NCI-H1436 treated with DMSO at 0.1 percent for 48 hours (cell line): ENCODE measurements at places on chromosomes 1 and 21.
A peak's percentile ranks its signal among the peaks of the same experiment; 100 is the strongest.

DNA sequence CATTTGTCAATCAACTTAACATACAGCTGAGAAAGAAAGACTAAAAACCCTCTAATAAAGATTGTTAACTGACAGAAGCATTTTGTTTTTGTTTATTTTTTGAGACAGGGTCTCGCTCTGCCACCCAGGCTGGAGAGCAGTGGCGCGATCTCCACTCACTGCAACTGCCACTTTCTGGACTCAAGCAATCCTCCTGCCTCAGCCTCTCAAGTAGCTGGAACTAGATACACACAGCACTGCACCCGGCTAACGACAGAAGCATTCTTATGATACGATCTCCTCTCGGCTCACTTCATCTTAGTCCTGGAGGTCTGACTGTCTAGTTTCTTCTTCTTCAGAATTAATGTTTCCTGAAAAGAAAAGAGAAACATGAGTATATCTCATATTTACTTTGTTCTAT lies 23.5 kb downstream of the RSPH1 start:
- DNase-seq = no peak

- DNase-seq = no peak
Measured at GRCh38 chr1:106952776-106953175, 103.7 kb upstream of the PRMT6 start.

GRCh38 chr1:238681451-238681850 lies 704.9 kb upstream of the CHRM3 start:
- DNase-seq = no peak

- DNase-seq = no peak
Measured at GRCh38 chr1:151508833-151509232, 2.4 kb upstream of the CGN start.

DNA sequence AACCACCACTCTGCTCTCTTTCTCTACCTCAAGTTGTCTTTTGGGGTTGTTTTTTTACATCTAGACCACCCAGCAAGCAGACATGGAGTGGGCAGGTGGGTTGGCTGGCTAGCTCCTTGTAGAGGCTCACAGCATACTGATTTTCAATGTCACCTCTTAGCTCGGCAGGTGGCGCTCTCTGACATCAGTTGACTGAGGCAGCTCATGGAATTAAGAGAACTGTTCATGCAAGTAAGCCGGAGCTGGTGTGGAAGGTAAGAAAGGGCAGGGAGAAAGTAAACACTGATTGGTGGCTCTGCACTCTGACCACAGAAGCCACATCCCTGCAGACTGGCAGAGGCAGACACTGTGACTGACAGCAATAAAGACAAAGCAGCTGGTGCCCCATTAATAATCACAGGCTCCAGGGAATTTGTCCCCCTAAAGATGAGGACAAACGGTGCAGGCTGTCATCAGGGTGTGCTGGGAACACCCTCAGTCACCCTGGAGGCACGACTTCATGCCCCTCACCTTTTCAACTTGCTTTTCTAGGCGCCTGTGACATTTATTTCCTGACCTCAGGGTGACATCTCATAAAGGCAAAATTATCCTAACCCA lies 226.8 kb downstream of the LMX1A start:
- DNase-seq = no peak

- DNase-seq = no peak
Measured at GRCh38 chr21:36845790-36846189, 120.7 kb downstream of the HLCS start.

DNA sequence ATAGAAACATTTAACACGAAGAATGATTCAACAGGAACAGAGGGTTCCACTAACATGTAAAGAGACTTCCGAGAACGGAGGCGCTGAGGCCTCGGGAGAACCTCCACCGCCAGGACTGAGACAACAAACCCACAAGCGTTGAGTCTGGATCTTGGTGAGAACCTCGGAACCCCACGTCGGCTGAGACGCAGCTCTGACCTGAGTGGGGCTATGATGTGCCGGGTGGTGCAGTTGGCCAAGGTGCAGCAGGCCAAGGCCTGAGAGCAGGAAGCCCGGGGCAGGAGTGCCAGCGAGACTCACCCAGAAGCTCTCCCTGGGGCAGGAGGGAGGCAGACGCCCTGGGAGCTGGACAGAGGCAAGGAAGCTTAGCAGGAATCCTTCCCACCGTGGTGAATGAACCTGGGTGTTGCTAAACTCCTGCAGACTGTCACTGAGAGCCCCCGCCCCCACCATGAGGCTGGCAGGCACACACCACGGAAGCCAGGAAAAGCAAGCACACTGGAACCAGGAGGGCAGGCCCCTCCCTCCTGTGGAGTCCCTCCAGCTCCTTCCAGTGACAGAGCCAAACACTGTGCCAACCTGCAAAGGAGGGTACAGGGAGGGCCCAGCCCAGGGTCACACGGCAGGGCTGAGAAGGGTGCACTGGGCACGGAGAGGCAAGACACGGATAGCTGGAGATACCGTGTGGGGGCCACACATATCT lies 34.8 kb downstream of the WDR4 start:
- DNase-seq = no peak

GRCh38 chr1:4794020-4794780 lies 139.8 kb downstream of the AJAP1 start:
- no peak for DNase-seq

DNA sequence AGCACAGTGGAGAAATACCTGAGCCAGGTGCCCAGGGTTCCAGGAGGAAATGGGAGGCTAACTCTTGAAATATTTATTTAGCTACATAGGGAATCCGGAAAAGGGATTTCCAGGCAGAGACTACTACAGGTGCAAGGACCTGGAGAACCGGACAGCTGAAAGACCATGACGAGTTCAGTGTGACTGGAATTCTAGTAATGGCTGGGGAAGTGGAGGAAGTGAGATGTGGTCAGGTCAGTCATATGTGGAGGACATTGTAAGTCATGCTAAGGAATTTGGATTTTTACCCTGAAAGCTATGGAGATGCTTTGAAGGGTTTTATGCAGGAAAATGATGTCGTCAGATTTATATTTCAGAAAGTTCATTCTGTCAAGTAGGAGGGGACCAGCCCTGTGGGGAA lies 1.8 kb downstream of the CAP1 start:
- DNase-seq = no peak

GRCh38 chr1:66012106-66012784 lies 219.6 kb downstream of the PDE4B start:
- DNase-seq = no peak

DNA sequence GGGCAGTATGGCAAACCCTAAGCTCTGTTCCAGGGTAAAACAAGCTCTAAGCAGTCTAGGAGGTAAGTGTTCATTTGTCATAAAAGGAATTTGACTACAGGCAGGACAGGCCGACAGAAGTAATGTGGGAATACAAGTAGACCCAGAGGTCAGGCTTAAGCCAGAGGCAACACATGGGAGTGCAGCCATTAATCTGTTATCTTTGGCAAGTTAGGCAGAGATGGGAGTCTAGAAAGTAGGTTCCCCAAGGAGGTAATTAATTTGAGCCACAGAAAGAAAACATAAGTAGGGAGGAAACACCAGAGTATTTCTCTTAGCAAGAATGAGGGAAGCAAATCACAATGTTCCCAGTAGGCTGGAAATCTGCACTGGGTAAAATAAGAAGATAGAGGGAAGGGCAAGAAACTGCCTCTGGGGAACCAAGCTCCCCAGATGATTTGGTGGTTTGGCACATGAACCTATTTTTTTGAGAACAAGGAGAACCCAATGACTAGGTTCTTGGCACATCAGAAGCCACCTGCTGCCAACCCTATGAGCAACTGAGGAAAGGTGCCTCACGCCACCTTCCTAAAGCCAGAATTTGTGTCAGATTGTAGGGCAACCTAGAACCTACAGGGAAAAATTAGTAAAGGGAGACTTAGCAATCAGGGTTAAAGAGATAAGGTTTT lies 636.4 kb upstream of the PLXNA2 start:
- no peak for DNase-seq

DNA sequence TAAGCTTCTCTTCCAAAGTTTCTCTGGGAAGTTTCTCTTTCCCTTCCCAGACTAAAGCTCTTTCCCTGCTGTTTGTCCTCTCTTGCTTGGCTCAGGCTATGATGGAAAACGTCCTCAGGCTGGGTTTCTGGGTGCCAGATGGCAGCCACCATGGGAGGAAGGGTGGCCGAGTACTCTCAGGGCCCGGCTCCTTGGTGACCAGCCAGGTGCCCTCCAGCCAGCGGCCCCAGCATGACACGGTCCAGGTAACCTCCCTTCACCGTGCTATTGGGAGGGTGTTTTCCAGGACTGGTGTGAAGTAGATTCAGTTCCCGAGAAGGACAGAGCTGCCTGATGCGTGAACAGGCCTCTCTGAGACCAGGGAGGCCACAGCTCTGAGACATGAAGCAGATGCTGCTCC lies 60.3 kb downstream of the KIF26B start:
- no peak for DNase-seq

- DNase-seq = no peak
Measured at GRCh38 chr21:17472182-17472581, 40.7 kb upstream of the CXADR start.

- DNase-seq = no peak
Measured at GRCh38 chr1:5765483-5765882, 226.7 kb downstream of the NPHP4 start.

DNA sequence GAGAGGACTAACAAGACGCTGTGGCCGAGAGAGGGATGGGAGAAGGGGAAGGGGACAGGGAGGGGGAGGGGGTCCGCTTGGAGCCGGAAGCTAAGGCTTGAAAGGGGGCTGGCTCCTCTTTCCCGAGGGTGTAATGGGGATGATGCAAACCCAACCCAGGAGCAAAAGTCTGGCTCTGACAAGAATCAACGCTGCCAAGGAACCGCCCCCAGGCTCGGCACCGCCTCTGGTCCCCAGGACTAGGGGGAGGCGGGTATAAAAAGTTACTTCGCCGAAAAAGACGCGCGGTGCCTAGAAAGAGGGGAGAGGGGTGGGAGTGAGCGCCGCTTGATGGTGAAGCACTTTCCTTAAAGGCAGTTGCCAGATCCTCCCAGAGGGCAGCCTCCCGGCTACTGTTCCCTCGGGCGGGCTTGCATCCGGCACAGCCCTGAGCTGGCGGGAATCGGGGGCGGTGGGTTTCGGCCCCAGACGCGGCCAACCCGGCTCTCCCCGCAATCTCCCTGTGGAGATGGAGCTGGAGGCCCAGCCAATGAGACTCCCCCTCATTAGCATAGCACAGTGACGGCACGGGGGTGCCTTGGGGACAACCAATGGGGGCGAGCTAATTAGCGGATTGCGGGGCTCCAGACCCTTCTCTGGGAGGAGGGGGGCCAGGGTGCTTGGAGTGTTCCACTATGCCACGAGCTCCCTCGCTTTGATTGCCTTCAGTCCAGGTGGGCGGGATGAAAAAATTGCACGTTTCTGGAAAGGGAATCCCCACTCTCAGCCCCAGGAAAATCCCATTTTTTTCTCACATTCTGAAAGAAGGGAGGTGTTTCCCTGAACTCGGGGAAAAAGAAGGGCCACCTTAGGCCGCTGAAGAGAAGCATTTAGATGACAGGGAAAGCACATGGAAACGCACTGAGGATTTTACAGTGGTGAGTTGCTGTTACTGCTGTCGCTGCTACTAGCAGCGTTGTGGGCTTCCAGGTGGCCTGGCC lies at the start of gene KCNT2:
KCNT2 (minus strand) TSS at position 51 of the 980 bp plus-strand sequence. CDS start 131 bp downstream, outside the sequence.
- DNase-seq = peak; percentile 92

GRCh38 chr1:162568802-162569201 lies 7.3 kb downstream of the UAP1 start:
- DNase-seq = no peak

DNA sequence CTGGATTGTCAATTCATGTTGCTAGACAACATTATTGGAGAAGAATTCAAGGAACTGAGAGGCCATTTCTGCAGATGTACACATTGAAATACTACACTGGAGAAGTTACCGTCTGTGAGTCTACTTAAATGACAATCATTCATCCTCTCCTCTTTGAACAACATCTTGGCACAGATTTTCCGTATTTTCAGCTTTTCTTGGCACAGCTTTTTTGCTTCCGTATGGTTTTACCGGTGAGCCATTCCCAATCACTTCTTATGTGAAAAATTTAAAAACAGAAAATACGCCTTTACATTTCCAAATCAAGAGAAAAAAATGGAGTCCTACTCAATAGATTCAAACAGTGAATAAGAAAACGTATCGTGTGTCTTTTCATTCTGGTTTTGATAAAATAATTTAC lies 1493.7 kb downstream of the AMY1C start:
- DNase-seq = no peak

GRCh38 chr1:25572708-25573590 lies 29.5 kb downstream of the LDLRAP1 start:
- no peak for DNase-seq
